ENCODE measurements at places on chromosomes 5 and 9.

GRCh38 chr9:90813523-90813922 is 11.9 kb downstream of the SYK start:
- no peak for DNase-seq

DNA sequence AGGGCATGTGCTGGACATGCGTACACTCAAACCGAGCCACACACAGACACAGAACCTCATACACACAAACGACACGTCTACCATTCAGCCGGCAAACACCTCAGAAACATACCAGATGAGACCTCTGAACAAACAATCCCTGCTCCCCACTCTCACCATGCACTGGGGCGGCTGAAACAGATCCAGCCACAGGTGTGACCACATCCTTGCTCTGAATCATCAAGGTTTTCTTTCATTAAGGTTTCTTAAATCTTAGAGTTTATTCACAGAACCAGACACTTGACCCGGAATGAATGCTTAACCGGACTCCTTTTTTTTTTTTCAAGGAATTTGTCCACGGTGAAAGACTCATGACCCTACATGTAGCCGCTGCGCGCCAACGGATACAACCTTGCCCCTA is 26.2 kb downstream of the TERT start:
- DNase-seq = no peak

GRCh38 chr5:53019320-53019719 is 30.2 kb downstream of the ITGA2 start:
- peak; percentile 79 for DNase-seq

DNA sequence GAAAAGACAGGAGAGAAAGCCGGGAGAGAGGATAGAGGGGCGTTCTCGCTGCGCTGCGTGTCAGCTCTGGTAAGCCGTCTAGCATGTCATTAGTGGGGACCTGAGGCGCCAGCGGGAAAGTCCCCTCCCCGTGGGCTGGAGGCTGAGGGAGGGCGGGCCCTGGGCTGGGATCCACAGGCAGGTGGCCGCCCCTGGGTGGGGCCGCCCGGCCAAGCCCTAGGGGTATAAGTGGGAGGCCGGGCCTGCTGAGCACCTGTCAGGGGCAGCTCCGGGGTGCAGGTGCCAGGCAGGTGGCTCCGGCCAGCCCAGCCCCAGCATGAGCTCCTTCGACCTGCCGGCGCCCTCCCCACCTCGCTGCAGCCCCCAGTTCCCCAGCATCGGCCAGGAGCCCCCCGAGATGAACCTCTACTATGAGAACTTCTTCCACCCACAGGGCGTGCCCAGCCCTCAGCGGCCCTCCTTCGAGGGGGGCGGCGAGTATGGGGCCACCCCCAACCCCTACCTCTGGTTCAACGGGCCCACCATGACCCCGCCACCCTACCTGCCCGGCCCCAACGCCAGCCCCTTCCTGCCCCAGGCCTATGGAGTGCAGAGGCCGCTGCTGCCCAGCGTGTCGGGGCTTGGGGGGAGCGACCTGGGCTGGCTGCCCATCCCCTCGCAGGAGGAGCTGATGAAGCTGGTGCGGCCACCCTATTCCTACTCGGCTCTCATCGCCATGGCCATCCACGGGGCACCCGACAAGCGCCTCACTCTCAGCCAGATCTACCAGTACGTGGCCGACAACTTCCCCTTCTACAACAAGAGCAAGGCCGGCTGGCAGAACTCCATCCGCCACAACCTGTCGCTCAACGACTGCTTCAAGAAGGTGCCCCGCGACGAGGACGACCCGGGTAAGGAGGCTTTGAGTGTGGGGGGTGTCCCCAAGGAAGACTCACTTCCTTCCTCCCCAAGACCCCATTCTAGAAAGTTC is at the start of gene FOXI1:
Gene FOXI1, plus strand, starts transcription at position 256 of the 970 bp plus-strand sequence. Its CDS starts 61 bp downstream, at position 317.
- DNase-seq = no peak

GRCh38 chr9:125258160-125258785 is 3.4 kb upstream of the GAPVD1 start:
- DNase-seq = no peak

GRCh38 chr5:33032271-33033070 is 321.4 kb downstream of the NPR3 start:
- DNase-seq = no peak

DNA sequence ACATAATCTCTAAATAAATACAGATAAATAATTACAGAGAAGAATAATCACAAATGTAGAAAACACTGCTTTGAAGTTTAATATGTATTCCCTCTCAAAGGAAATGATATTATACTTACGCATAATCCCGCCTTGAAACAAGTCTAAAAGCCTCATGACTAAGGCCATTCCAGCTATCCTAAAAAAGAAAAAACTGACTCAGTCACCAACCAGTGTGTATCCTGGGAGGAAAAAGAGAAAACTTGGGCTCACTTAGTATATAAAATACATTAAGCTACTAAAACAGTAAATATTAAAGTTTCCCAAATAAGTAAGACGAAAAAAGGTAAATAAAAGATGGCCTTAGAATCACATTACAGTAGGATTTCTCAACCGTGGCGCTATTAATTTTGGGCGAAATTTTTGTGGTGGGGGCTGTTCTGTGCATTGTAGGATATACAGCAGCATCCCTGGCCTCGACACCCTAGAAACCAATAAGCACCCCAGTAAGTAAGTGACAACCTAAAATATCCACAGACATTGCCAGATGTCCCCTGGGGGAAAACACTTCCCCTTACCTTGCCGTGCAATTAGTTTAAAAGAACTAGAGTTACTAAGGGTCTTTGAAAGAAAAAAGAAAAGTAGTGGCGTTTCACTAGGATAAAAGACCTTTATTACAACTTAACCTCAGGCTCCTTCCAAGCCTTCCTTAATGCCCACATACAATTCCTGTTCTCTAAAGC is 1.1 kb downstream of the HSPA9 start:
- DNase-seq = no peak

DNA sequence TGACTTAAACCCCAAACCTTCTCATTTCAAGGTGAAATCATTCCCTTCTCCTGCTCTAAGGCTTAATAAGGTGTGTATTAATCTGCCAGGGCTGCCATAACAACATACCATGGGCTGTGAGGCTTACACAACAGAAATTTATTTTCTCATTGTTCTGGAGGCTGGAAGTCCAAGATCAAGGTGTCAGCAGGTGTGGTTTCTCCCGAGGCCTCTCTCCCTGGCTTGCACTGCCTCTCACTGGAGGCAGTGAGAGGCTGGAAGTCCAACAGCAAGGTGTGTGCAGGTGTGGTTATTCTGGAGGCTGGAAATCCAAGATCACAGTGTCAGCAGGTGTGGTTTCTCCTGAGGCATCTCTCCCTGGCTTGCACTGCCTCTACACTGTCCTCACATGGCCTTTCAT is 280.3 kb upstream of the TUT7 start:
- no peak for DNase-seq

DNA sequence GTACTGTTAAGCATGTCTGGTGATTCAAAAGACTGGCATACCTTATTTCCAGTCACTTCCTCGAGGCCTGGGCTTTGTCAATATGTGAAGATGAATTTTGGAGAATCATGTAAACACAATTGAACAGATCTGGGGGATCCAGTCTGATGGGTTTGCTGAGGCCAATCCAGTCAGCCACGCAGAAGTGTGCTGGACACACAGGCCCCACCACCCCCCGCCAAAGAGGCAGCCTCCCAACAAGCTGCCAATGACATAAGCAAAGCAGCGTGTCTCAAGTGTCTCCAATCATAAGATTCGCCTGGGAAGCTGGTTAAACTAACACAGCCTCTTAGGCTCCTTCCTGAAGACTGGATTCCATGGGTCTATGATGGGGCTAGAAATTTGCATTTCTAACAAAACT is 192.9 kb upstream of the KLF9 start:
- no peak for DNase-seq

DNA sequence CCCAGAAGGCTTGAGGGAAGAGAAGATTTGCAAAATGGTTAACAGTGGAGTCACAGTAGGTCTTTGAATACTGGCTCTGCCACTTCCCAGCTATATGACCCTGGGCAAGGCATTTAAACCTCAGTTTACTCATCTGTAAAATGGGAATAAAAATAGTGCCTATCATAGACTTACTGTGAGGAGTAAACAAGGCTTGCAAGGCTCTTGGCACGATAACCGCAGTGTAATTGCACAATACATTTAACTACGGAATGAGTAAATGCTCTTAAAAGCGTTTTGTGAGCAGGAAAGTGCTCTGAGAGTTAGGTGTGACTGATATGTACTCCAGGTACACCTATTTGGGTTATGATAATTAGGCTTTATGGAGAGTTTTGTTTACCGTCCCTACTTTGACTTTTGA is 8.4 kb downstream of the SLC36A3 start:
- DNase-seq = no peak

- no peak for DNase-seq
Measured at GRCh38 chr5:179346401-179346800, 1.1 kb upstream of the ADAMTS2 start.

GRCh38 chr9:68669218-68669617 is 35.8 kb upstream of the PIP5K1B start:
- DNase-seq = no peak

DNA sequence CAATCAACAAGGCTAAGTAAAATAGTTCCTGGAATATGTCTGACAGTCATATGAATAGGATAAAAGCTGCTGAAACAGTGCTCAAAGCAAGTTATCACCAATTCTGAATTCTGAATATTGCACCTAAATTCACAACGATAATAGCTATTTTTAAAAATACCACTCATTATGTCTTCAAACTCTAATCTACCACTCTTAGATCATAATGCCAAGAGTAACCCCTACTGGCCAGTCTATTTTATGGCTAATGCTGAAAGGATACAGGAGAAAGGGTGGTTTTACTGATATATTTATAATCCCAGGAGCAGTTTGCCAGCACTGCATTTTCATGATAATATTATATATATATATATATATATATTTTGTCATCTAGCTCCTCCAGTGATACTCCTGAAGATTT is 232.8 kb downstream of the PDE4D start:
- no peak for DNase-seq

DNA sequence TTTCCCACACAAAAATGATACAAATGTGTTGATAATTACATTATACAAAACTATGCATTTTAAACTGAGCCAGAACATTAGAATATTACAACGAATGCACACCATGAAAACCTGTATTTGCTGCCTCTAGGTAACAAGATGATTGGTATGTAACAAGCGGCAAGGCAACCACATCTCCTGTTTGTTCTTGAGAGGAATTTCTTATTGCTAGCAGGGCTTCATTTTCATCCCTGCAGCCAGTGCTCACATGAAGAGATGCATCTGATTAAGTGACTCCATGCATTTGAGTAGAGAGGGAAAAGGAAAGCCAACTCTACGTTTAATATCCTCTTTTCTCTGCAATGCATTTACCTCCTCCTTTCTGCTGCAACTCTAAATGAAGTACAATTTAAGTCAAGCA is 36.6 kb downstream of the FRMD3 start:
- no peak for DNase-seq

- no peak for DNase-seq
Measured at GRCh38 chr5:24142341-24142740, 502.4 kb downstream of the CDH10 start.

DNA sequence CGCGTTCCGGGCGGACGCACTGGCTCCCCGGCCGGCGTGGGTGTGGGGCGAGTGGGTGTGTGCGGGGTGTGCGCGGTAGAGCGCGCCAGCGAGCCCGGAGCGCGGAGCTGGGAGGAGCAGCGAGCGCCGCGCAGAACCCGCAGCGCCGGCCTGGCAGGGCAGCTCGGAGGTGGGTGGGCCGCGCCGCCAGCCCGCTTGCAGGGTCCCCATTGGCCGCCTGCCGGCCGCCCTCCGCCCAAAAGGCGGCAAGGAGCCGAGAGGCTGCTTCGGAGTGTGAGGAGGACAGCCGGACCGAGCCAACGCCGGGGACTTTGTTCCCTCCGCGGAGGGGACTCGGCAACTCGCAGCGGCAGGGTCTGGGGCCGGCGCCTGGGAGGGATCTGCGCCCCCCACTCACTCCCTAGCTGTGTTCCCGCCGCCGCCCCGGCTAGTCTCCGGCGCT is at the start of gene DAPK1:
Gene DAPK1, plus strand, starts transcription at position 264 of the 442 bp plus-strand sequence. CDS start 1,211 bp downstream, outside the sequence.
- DNase-seq = no peak

DNA sequence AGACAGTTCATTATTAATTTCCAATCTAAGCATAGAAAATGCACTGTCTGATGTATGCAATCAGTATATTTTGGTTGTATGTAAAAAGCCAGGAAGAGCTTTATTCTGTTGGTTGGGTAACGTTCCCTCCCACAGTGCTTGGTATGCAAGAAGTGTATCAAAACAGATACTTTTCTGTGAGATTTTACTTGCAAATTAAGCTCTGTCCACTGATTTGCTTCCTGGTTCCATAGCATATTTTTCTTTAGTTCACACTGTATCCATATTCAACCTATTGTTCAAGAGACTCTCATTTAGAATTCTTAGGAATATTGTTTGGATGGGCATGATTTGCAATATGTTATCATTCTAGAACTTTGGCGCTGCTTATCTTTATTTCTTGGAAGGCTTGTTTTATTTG is 47.4 kb downstream of the RNF180 start:
- no peak for DNase-seq

- no peak for DNase-seq
Measured at GRCh38 chr5:173774271-173774761, 113.8 kb upstream of the CPEB4 start.

DNA sequence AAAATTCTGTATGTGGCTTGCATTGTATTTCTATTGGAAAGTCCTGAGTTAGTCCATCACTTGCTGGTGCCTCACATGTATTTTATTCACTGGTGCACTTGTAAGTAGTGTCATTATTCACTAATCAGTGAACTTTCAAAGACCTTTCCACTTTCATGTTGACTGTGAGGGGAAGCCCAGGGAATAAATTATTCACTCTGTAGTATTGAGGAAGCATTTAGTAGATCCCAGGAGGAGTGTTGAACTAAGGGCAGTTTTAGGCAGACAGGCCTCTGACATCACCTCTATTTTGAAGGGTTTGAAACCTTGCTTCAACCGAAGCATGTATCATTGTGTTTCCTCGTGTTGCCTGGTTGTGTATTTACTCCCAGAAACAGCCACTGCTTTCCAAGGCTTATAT is 705.4 kb upstream of the RIOK2 start:
- DNase-seq = no peak

- DNase-seq = no peak
Measured at GRCh38 chr9:13064676-13065075, 214.8 kb downstream of the MPDZ start.

DNA sequence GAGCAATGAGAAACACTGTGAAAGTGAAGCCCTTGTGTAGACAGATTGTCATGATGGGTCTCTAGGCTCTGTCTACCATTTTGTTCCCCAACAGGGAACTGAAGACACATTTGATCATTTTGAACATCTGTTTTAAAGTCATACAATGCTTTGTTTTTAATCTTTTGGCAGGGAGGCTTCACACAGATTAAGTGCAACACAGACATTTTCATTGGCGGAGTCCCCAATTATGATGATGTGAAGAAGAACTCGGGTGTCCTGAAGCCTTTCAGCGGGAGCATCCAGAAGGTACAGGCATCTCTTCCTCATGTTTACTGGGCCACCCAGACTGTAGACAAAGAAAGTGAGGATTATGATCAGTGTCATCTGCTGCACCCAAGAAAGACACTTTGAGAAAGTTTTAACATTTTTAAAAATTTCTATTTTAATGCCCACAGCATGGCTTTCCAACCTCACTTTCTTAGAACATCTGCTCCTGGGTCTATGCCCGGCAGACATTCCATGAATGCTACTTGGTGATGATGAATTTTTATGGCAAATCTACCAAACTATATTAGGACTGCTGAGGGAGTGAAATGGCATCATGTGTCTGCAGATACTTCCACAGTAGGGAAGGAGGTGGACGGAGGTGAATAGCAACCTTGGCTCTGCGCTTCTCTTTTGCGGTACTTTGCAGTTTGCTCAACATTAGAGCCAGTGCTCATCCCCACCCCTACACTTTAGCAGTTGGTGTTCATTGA is 121.3 kb downstream of the LIFR start:
- DNase-seq = no peak

- no peak for DNase-seq
Measured at GRCh38 chr5:161030229-161030628, 178.2 kb upstream of the ATP10B start.

- no peak for DNase-seq
Measured at GRCh38 chr5:35281613-35282012, 51.3 kb upstream of the PRLR start.
